Progenitor cell of endocrine pancreas (in vitro differentiated cells): ENCODE measurements at places on chromosomes 7 and 10.

GRCh38 chr7:79968077-79968648 lies 166.5 kb upstream of the GNAI1 start:
- no peak overlapping the region for H3K27ac ChIP-seq
- no peaks in the 10 kb centered on the region for H3K27me3 ChIP-seq
- no peaks in the 10 kb centered on the region for H3K4me1 ChIP-seq
- H3K4me3 ChIP-seq: no peak overlapping the region
- no peaks in the 10 kb centered on the region for H3K36me3 ChIP-seq
- no peak for DNase-seq

DNA sequence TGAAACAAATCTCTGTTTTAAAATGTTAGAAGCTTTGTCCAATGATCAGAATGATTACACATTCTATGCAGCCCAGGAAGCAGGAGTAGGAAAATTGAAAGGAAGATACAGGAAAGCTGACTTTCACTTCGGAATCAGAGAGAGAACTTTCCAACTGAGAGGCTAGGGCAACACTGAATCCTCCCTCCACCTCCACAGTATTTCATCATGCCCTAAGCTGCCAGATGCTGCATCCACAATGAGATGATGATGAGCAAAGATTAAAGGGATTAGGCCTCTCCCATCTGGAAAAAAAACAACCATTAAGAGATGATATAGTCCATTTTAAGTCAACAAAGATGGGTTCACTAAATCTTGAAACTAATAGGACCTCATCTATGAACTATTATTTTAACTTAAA lies 215.6 kb downstream of the GPR37 start:
- DNase-seq: no peak
- no peaks in the 10 kb centered on the region for H3K27me3 ChIP-seq
- H3K4me1 ChIP-seq: no peaks in the 10 kb centered on the region
- no peaks in the 10 kb centered on the region for H3K36me3 ChIP-seq
- no peak overlapping the region for H3K27ac ChIP-seq
- H3K4me3 ChIP-seq: no peak overlapping the region

DNA sequence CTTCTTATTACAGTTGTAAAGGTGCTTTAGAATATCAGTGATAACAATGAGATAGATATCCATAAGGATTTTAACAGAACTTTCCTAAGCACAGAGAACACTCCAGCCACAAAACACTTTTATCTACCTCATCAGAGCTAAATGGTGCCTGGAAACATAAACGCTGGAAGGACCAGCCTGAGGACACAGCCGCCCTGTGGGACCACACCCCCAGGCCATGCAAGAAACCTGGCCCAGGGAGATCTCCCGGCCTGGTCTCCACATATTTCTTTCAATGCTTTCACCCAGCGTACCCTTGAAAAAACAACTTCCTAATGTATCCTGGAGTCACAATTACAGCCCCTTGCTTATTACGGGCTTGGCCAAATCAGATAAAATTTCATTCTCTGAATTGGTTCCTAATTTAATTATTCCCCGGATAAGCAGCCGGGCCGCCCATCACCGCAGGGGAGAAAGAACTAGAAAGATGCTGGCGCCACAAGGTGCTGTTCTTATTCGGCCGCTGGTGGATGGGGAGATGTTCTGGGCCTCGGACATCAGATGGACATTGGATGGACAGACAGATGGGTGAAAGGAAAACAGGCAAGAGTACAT lies 11.8 kb downstream of the CHST15 start:
- no peak overlapping the region for H3K4me3 ChIP-seq
- peaks cover 17% of the 10 kb centered on the region for H3K27me3 ChIP-seq
- peaks cover 13% of the 10 kb centered on the region for H3K4me1 ChIP-seq
- H3K27ac ChIP-seq: no peak overlapping the region
- H3K36me3 ChIP-seq: no peaks in the 10 kb centered on the region

DNA sequence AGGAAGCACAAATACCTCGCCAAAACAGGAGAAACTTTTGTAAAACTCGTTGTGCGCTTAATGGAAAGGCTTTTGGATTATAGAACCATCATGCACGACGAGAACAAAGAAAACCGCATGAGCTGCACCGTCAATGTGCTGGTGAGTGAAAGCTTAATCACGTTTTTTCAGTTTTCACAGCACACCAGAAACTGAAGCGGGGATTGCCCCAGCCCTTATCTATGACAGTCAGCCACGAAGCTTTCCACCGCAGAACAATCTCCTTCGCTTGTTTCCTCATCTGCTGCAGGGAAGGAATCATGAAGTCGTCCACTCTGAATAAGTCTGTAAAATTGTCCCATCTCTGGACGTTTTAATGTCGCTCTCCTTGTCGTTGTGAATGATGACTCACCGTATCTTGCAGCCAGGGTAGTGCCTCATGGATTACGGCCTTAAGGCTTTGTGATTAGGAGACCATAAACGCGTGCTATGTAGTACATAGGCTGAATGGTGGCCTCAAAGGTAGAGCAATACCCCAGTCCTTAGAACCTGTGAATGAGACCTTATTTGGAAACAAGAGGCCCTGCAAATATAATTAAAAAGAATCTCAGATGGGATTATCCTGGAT lies 174.9 kb upstream of the NPS start:
- H3K36me3 ChIP-seq: peaks cover 14% of the 10 kb centered on the region
- H3K27me3 ChIP-seq: no peaks in the 10 kb centered on the region
- no peak overlapping the region for H3K4me3 ChIP-seq
- H3K27ac ChIP-seq: no peak overlapping the region

- no peak overlapping the region for H3K27ac ChIP-seq
- H3K4me1 ChIP-seq: peaks cover 1% of the 10 kb centered on the region
- DNase-seq: no peak
These were observed 132.0 kb downstream of the RELN start for GRCh38 chr7:103857435-103857834.
